ENCODE measurements at places on chromosomes 12 and 14.
A peak's percentile ranks its signal among the peaks of the same experiment; 100 is the strongest.

DNA sequence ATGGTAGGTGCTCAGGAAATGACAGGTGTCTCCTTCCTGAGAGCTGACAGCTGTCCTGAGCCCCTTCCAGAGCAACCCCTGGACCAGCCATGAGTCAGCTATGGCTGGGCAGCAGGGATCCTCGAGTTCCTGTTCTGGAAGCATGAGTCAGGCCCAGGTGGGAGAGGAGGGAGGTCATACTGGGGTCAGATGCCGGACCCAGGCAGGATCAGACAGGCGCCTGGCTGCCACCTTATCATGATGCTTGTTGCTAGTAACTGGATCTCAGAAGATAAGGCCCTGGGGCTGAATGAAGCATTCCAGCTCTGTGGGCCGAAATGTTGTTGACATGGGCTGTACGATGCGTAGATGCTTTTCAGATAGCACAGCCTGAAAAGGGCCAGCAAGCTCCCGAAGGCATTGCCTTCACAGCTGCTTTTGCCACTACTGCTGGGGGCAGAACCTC, 17.4 kb upstream of the KRT7 start:
- no peak for DNase-seq

DNA sequence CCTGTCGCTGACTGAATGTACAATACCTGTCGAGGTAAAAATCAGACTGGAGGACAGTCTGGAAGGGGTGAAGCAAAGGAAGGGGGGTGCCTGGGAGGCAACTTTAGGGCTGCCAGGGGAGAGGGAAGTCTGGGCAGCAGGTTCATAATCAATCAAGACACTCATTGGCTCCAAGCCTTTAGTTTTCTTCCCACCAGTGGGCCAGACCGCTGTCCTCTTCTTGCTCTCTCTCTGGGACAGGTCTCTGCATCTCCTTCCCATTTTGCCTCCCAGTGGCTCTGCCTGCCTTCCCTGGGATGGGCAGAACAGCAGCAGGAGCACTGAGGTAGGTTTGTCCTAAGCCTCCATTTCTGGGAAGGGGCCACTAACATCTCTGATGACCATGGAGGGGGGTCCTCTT, 206.5 kb downstream of the TTC8 start:
- no peak for DNase-seq

GRCh38 chr12:104855599-104855998, 102.5 kb downstream of the SLC41A2 start:
- DNase-seq = no peak

DNA sequence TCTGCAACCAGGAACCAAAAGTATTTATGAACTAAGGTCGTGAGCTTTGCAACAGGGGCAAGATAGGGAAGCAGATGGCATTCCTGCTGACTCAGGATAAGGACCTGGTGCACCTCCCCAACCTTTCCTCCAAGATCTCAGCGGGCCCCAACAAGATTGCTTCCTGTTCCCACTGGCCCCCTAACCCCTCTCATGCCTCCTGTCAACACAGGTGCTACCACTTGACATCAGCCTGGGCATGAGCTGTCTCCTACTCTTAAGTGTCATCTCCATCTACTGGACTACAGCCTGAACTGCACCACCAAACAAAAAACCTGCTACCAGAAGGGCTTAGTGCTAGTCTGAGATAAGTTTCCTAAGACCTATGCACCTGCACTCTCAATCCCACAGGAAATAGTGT, 32.7 kb downstream of the MED6 start:
- DNase-seq = peak; percentile 83
